HS-5 (cell line): ENCODE measurements at places on chromosomes 2 and 18.

- DNase-seq, result no peak
Observed at GRCh38 chr2:130341562-130342019, 1.1 kb upstream of the IMP4 start.

GRCh38 chr2:230865307-230865765, 594 bp downstream of the ITM2C start:
- DNase-seq, result no peak

DNA sequence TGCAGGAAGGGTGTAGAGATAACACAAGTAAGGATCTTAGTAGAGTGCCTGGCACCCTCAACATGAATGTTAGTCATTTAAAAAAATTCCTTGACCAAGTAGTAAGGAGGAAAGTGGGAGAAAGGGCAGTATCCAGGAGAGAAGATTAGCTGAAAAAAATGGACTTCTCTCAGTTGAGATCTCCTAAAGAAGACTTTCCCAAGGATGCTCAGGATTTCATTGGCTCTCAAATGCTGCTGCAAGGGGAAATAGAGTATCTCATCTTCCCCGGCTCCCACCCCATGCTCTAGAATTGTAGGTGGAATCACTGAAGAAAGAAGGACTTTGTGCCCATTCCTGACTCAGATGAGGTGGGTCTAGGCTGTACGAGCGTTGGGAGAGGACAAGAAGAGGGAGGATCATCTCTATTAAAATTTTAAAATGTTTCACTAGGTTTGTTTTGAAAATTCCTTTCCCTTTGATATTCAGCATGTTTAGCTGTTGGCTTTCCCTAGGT, 231.1 kb downstream of the MYCN start:
- DNase-seq, result no peak

GRCh38 chr2:197274349-197274748, 36.2 kb downstream of the ANKRD44 start:
- no peak for DNase-seq

DNA sequence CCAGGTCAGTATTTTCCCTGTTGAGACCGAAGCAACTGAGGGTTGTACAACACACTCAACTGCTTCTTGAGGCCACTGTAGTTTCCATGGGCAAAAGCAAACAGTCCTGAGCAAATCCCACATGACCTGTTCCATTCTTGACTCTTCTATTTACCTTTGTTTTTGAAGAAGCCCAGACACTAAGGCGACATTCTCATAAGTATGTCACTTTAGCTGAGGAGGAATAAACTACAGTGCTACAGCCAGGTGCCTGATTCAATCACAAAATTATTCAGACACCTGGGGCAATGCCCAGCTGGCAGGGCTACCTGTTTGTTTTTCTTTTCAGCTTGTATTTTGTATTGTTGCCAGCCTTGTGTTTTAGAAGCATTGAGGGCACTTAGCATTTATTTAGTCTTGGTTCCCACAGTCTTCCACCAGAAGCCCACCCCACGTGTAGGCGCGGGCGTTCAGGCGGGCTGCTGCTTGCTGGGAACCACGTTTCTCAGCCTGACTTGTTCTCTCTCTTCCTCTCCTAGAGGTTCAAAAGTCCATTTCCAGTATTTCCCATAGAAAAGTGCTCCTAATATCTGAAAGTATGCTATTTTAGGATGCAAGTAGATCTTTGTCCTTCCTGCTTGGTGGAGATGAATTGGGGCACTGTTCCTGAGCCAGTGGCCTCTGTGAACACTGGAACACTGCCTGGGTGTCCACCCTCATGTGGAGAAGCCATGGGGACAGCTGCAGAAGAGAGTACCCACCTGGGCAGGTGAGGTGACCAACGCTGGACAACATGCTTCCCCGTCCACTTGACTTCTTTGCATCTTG, 99.0 kb upstream of the COPS8 start:
- DNase-seq, result no peak

DNA sequence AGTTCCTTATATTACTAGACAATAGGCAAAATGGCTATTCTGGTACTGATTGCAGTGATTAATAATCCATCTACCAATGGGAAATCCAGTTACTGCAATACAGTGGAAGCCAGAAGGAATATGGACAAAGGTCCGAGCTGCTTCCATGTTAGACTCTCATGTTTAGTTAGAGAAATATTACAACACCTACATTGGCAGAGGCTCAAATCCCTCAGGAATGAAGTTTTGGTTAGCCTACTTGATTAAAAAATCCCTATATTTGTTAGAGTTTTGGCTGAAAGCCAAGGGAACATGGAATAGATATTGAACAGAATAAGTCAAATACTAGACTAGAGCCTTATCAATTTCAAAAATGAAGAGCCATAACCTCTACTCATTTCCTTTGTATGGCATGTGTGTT, 48.5 kb downstream of the ARL6IP6 start:
- DNase-seq, result no peak

- no peak for DNase-seq
Observed at GRCh38 chr2:113284476-113284875, 5.8 kb upstream of the PAX8 start.

DNA sequence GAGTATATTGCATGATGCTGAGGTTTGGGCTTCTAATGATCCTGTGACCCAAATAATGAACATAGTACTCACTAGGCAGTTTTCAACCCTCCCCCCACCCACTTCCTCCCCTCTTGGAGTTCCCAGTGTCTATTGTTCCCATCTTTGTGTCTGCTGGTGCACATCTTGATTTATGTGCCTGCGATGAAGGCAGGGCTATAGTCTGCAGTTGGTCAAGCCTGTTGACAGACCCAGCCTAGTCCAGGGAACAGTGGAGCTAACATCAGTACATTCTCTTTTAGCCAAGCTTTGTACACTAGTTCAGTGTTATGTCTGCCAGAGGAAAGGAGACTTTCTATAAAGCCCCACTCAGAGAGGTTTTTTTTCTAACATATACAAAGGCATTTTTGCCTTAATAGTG, 287.6 kb downstream of the CPS1 start:
- DNase-seq, result no peak

- no peak for DNase-seq
Observed at GRCh38 chr2:119259296-119259860, 35.7 kb downstream of the STEAP3 start.

- DNase-seq, result no peak
Observed at GRCh38 chr2:2703172-2703571, 372.1 kb upstream of the MYT1L start.

GRCh38 chr2:85872536-85873161, 16.1 kb downstream of the ST3GAL5 start:
- DNase-seq, result no peak

GRCh38 chr2:127859712-127860085, 1.7 kb upstream of the POLR2D start:
- no peak for DNase-seq

DNA sequence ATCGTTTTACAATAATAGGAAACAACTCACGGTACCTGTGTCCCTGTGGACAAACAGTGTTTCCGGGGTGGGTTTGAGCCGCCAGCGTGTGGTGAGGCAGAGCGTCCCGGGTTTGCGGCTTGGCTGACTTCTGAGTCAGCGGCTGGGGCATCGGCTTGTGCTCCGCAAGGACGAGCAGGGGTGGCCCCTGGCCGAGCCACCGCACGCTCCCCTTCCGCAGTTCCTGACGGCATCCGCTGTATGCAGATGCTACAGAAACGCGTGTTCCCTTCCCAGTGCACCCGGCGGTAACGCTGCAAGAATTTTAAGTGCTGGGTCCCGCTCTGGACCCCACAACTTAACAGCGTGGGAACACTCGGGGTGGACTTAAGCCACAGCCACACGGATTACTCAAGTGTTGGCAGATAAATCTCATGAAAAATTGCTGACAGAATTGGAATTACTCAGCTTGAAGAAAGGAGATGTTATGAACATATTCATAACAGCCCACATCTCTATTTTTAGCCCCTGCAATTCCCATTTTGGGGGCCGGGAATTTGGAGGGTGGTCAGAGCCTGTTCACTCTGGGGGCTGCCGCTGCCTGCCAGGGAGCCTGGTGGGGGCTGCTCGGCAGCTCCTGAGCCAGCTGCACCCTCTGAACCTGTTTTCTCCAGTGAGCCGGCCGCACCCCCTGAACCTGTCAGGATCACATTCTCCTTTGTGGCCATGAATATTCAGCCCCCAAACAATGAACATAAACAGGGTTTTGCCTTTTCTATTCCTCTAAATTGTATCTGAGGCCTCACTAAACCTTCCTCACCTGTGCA, 12.6 kb upstream of the KCNG2 start:
- DNase-seq, result no peak

DNA sequence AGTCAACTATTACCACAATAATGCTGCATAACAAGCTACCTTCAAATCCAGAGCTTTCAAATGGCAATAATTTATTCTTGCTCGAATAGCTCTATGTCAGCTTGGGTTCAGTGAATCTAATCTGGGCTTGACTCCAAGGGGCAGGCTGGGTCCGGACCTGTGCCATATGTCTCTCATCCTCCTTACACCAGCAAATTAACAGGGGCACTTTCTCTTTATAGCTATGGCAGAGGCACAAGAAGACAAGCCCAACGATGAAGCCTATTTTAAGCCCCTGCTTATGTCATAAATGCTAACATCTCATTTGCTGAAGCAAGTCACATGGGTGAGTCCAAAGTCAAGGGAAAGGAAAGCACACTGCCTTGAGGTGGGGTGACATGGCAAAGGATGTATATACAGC, 13.3 kb upstream of the ZNF521 start:
- no peak for DNase-seq

GRCh38 chr2:188199716-188200128, 92.0 kb upstream of the GULP1 start:
- peak; percentile 80 for DNase-seq

- DNase-seq, result no peak
Observed at GRCh38 chr18:59760212-59760611, 63.0 kb upstream of the CCBE1 start.
